OCI-LY7 (cell line): ENCODE measurements at places on chromosomes 1 and 21.

DNA sequence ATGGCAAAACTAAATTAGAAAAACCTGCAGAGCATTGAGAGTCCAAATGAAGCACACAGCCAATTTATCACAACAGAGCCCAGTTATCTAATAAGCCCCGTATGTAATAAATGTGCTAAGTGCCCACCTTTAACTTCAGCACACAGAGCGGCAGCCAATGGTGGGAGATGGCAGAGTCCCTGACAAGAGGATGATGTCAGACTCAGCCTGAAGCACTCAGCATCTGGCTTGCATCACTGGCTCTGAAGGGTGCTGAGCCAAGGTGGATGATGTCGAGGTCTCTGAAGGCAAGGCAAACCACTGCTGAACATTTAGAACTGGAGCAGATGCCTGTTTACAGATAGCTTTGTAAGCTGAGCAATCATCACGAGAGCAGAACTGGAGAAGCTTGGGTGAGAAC, 118.3 kb downstream of the NUF2 start:
- no peak for DNase-seq

GRCh38 chr1:232046451-232047306, 420.1 kb downstream of the DISC1 start:
- no peak for DNase-seq

- DNase-seq, result no peak
Measured at GRCh38 chr1:187646536-187647107, 817.9 kb downstream of the PLA2G4A start.

DNA sequence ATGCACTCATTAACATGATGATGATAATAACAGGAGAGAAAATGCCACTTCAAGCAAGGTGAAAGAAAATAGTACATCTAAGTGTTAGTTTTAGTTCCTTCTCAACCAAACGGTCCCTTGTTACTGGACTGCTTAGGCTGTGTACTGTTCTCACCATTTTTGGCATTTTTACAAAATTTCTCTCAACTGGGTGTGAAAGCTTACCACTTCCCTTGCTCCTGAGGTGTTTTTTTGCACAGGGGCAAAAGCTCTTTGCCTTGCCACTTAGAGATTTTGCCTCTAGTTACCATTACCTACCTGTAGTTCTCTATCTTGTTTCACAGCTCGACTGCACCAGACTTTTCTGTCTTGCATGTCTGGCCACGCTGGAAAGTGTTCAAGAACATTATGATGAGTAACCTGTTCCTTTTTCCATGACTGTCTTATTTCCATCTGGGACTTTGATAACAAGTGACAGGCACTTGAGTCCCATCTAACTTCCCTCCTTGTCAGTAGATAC, 10.7 kb downstream of the NEK7 start:
- peak; percentile 33 for DNase-seq

DNA sequence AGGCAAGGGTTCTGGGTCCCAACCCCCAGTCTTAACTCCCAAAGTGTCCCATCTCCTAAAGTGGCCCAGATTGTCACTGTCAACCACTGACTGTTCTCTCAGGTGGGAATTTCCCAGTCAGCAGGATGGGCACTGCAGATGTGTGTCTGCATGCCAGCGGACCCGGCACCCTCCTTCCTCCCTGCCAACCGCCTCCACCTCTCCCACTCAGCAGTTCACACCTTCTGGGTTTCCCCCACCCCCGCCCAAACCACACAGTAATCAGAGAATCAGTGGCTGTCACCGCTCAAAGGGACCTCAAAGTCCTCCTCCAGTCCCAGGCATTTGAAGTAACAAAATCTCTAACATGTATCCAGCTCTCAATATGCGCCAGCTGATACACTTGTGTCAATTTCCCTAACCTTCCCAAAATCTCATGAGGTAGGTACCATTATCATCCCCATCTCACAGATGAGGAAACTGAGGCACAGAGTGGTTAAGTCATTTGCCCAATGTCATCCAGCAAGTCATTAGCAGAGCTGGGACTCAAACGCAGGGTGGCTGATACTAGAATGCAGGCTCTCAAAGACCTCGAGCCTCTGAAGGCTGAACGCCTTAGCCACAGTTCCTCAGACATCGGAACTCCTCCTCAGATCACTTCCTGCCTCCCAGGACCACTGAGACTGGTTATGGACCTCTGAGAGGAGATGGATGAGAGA, 4.8 kb downstream of the RUNX3 start:
- DNase-seq, result no peak

DNA sequence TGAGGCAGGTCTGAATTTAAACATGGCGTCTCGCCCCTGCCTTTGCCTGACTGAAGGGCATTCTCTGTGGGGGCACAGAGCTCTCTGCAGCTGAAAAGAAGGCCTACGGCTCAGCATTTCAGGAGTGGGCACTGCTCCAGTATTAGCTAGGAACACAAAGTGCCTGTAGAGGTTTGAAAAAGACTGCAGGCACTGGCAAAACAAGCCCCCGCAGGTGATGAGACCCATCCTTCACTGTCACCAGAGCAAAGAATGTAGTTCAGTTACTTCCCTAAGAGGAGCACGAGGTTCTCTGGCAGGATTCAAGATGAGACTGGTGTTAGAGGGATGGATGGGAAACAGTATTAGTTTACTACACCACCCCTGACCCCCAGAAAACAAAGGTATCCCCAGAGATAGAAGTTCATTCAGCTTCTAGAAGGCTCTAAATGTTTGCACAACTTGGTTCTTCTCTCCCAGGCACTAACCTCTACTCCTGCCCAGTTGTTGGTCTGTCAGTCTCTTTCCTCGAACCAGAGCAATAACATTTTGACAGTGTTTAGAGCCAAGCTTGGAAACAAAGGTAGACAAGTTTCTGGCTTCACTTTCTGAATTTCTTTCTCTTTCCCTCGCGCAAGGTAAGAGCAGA, 101.9 kb upstream of the KCNE2 start:
- DNase-seq, result no peak

DNA sequence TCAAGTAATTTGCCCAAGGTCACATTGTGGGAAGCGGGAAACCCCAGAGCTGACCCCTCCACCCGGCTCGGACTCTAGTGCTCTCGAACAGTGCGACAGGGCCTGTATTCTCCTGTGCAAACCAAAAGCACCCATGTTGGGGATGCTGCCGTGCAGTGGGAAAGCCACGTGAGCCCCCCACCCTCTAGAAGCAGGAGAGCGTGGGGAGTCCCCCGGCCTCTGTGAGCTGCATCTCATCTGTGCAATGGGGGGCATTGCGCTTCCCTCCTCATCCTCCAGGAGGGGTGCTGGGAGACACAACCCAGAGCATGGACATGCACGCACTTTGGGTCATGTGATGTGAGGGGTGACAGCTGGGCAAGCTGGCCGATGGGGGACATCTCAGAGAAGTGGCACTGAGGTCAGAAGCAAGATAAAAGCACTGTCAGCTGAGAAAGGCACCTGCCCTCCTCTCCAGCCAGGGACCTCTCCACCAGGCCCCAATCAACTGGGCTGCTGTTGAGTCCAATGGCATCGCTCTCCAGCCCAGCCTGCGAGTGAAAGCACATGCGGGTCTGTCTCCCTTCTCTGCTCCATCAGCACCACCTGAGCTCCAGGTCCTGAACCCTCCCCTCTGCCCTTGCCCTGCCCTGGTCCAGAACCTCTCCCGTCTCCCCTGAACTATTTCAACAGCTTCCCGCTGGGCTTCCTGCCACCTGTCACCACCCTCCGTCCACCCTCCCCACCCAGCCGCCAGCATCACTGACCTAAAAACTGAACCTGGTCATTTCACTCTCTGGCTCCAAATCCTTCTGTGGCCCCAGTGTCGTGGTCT, 76.4 kb upstream of the IFFO2 start:
- DNase-seq, result no peak

DNA sequence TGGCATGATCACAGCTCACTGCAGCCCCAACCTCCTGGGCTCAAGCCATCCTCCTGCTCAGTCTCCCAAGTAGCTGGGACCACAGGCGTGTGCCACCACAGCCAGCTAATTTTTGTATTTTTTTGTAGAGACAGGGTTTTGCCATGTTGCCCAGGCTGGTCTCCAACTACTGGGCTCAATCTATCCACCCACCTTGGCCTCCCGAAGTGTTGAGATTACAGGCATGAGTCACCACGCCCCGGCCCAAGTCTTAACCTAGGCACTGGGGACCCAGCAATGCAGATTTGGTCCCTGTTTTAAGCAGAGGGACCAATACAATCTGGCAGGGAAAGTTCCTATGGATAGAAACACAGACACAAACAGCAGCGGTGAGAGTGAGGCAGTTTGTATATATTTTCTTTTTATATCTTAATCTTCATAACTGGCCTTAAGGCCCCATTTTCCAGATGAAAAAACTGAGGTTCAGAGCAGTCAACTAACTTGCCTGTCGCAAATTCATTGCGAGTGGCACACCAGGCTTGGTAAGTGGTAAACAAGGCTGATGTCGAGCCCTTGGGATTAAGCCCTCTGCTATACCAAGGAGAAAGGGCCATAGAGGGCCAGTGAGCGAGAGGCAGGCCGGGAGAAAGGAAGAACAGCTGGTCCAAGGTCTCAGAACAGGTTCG, 77.8 kb upstream of the TINAGL1 start:
- no peak for DNase-seq

- no peak for DNase-seq
Measured at GRCh38 chr1:46496505-46496904, 6.9 kb downstream of the DMBX1 start.

DNA sequence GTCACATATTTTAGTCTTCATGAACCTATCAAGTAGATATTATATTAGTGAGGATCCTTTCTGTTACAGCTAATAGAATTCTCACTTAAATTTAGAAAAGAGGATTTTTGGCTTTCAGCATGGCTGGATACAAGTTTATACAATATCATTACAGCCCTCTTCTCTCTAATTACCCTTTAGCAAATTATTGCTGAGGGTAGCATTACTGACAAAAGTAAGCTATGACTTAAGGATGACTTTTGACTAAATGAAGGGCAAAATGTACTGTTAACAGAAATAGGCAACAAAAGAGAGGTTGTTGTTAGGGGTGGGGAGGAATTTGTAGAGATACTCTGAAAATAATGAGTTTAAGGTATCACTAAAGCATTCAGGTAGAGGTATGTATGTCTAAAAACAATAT, 85.8 kb downstream of the FNBP1L start:
- DNase-seq, result no peak

- DNase-seq, result no peak
Measured at GRCh38 chr1:6278263-6278662, 17.4 kb upstream of the GPR153 start.

- DNase-seq, result no peak
Measured at GRCh38 chr1:18118078-18118477, 10.5 kb downstream of the IGSF21 start.

GRCh38 chr1:16076031-16076864, 2.8 kb upstream of the FAM131C start:
- DNase-seq, result no peak

DNA sequence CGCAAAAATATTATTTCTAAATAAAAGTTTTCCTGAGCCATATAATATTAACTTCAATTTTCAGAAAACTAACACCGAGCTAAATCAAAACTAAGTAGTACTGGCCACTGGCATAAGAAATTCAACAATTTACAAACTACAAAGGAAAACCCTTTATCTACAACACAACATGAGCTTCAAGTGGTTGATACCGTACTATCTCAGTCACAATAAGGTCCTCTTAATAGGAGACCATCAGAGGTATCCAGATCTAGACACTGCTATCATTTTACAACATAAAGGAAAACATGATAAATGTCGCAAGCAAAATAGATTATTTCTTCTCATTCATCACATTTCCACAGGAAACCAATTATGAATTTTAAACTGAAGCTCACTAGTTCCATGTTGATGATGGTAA, 39.5 kb downstream of the GATAD2B start:
- no peak for DNase-seq

DNA sequence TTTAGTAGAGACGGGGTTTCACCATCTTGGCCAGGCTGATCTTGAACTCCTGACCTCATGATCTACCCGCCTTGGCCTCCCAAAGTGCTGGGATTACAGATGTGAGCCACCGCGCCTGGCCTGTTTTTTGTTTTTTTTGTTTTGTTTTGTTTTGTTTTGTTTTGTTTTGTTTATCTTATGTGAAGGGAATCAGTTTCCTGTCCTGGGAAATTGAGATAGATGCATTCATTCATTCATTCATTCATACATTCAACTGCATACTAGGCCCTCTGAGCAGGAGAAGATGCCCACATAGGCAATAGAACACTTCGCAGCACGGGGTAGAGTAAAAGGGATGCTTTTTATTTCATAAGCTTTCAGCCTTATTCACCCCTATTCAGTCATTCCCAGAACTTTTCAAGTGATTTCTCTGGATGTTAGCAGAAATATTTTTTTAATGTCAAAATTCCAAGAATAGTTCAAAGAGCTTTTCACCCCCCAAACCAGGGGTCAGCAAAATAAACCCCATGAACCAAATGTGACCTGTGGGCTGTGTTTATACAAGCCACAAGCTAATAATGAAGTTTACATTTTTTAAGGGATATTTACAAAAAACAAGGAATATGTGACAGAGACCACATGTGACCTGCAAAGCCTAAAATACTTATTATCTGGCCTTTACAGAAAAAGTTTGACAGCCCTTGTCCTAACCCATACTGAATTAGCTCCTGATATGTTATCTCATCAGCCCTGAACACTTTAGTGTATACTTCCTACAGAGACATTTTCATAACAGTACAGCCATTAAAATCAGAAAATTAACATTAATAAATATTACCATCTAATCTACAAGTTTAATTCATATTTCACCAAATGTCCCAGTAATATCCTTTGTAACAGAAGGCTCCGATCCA, 127.1 kb downstream of the MAST2 start:
- DNase-seq, result no peak

DNA sequence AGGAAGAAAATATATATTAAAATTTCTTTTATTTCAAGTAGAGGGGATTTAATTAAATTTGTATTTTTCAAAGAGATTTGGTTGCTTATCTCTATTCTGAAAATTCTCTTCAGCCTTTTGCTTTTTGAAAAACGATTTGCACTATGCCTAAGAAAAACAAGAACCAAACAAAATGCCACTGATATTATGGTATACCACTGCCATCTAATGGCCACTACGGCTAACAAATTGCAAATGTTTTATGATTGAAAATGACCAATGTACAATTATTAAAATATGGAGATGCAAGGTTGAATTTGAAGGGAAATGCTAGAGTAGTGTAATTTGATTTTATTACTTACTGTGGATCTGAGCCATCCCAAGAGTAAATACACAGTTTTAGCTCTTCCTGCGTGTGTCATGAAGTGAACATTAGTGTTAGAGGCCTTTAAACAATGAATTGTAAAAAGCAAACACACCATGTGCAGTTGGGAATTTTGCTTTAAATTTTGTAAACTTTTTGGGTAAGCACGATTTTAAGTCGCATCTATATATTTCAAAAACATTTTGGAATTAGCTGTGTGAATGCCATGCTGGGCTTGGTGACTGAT, 137.4 kb upstream of the USP25 start:
- DNase-seq, result peak; percentile 51

DNA sequence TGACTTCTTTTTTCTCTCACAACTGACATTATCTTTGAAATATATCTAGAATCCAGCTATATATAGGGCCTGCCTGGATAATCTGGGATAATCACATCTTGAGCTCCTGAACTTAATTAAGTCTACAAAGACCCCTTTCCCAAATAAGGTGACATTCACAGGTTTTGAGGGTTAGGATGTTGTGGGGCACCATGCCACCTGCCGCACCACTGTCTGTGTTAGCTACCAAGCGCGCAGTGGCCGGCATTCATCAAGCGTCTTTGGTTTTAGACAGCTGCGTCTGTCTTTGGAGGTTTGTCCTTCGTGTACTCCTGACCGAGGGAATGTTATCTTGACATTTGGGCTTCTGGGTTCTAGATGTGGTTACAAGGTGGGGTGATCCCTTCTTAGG, 7.5 kb downstream of the TRAPPC10 start:
- DNase-seq, result no peak
